Activated CD4-positive, alpha-beta T cell treated with anti-CD3 and anti-CD28 coated beads for 36 hours (primary cell): ENCODE measurements at places on chromosomes 1 and 21.

DNA sequence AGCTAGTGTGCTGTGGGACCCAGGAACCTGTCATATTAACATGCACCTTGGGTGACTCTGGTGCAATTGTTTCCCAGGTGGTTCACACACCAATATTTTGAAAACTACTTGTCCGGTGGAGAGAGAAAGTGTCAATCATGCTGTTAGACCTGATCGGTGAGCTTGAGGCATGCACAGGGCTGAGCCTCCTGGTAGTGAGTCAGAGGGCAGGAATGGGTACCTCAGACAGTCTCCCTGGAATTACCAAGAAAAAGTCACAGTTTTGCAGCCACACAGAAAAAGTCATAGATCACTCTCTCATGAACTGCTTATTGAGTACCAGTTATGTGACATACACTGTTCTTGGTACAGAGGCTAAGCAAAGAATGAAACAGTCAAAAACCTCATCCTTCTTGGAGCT lies 140.1 kb upstream of the NFIA start:
- no peak for DNase-seq

- DNase-seq, result no peak
These were observed 31.0 kb downstream of the SLC16A1 start for GRCh38 chr1:112925015-112925414.

DNA sequence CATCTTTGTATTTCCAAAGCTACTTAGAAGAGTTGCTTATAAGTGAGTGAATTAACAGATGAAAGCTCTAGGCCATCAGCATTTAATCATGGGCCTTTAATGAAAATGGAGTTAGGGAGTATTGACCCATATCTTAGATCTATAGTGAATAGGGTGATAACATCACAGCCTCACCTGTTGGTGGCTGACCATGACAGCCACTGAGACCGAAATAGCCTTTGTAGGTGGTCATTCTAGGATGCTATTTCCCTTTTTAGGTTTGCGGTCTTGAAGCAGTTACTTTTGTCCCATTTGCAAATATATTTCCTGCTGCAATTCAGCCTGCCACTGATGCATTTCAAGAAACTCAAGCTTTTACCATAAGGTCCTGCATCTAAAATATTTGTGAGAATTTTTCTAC lies 410.1 kb upstream of the LYPLAL1 start:
- no peak for DNase-seq

DNA sequence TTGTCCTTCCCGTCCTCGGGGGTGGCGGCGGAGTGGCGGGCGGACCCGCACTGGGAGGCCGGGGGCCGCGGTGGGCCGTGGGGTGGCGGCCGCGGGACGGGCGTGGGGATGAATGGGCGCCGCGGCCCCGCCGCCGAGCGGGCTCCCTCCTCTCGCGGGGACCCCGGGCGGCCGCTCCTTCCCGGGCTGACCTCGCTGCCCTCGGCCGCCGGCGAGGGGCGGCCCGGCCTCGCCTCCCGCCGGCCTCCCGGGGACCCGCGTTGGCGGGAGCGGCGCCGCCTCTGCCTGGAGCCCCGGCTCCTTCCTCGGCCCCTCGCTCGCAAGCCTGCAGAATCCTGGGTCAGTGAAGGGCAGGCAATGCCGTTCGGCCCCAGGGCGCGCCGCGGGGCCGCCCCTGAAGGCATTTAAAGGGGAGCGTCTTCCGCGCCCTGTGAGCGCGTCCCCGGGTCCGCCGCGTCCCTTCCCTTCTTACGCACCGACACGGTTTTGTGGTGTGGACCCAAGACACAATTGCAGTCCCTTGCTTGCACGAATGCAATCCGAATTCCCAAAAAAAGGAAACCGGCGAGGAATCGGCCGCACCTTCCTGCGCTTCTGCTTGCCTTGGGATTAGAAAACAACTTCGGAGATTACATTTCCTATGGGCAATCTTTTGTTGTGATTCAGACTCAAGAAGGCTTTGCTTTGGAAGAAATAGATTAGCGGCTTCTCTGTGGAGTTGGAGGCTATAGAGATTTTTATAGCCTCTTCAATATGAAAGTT lies 776 bp downstream of the ITSN1 start:
- DNase-seq, result peak; percentile 37

- no peak for DNase-seq
These were observed 34.8 kb upstream of the HOOK1 start for GRCh38 chr1:59779949-59780348.

DNA sequence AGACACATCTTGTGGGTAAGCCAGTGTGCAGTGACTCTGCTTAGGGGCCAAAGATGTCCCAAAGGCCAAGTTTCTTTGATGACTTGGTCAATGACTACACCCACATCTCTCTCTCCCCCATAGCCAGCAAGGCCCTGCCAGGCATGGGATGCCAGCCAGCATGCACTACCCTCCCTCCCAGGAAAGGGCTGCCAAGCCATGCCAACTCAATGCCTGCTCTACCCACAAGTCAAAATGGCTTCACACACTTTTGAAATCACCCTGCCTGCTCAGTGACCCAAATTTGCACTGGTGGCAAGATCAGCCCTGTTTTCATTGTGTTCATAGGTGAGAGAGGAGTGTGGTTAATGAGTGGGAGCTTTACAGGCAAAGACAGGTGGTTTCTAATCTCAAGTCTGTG lies 112.5 kb downstream of the MATN1 start:
- no peak for DNase-seq

GRCh38 chr1:57311411-57311810 lies 112.4 kb downstream of the DAB1 start:
- no peak for DNase-seq

DNA sequence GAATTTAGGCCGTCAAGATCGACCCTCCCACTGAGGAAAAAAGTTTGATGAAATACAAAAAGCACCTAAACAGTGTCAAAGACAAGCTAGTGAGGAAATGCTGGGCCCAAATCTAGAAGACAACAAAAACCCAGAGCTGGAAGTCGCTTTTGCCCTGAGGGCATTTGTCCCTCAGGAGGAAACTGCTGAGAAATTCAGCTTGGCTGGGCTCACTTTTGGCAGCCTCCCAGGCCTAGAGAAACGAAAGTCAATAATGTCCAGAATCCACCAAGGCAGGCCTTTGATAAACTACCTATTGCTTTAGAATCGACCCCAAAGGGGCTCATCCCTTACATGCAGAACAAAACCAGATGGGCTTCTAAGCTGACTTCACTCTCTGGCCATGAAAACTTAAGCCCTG lies 38.9 kb downstream of the SYT2 start:
- no peak for DNase-seq

GRCh38 chr1:109131800-109132199 lies 17.9 kb downstream of the ELAPOR1 start:
- no peak for DNase-seq

GRCh38 chr1:23574265-23574754 lies 15.0 kb upstream of the ID3 start:
- DNase-seq, result no peak

DNA sequence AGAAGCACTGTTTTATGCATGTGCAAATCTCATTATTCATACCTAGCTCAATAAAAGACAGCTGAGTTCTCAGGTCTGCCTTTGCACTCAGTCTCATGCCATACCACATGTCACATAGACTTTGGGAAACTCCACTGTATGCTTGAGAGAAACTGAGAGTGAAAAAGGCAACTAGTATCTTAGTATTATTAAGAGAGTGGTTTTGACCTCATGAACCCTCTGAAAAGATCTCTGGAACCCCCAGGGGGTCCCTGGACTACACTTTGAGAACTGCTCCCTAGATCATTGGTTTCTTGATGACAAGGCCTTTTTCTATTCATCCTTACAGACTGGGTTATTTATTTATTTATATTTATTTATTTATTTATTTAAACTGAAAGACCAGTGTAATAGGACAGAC lies 3.7 kb upstream of the RHEX start:
- peak; percentile 18 for DNase-seq

DNA sequence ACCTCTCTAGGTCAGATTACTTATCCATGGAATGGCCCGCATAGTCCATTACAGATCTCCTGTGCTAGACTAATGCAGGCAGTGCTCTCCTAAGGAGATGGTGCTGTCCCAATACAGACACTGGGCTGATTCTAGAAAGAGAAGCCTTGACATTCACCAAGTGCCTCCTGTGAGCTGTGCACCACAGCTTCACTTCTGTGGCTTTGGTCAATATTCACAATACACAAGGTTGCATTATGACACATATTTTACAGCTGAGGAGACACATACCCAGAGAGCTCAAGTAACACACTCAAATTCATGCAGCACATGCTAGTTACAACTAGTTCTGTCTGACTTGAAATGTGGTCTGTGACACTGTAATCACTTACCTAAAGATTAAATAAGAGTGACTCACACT lies 59.4 kb upstream of the LRRC8B start:
- DNase-seq, result peak; percentile 53
